A549 treated with CpdA at 1 μM for 4 hours (cell line): ENCODE measurements at places on chromosomes 5 and 9. TPM values are rescaled to one million over a fixed set of nuclear protein-coding genes. Genes with fewer than 3 reads are reported as not detected.

PCDHGA10 gene
- total RNA-seq: 0.01 TPM in 1 of 5 replicates, not detected in the others

BRD3 gene
- 14.2 to 22.1 TPM (median 20.5 TPM) in 5 replicates for total RNA-seq

C9orf50 gene
- total RNA-seq: not detected in 5 replicates

ADRB2 gene
- 0.56 to 0.93 TPM (median 0.59 TPM) in 5 replicates for total RNA-seq

SLC25A2 gene
- not detected in 5 replicates for total RNA-seq

CDH10 gene
- 0.22 to 0.32 TPM (median 0.30 TPM) in 5 replicates for total RNA-seq

GLIPR2 gene
- 7.4 to 11.2 TPM (median 9.9 TPM) in 5 replicates for total RNA-seq

TMOD1 gene
- 3.0 to 3.7 TPM (median 3.1 TPM) in 5 replicates for total RNA-seq

PDE6A gene
- 0.08 to 0.26 TPM (median 0.12 TPM) in 5 replicates for total RNA-seq

CATSPER3 gene
- 0.21 to 0.59 TPM (median 0.41 TPM) in 5 replicates for total RNA-seq

FAM151B gene
- total RNA-seq: 1.5 to 3.7 TPM (median 1.7 TPM) in 5 replicates

TXNDC15 gene
- 45.6 to 58.2 TPM (median 54.2 TPM) in 5 replicates for total RNA-seq

PCDHGA6 gene
- total RNA-seq: 0.13 to 0.28 TPM (median 0.22 TPM) in 5 replicates

IFNE gene
- total RNA-seq: 1.6 to 3.3 TPM (median 2.3 TPM) in 5 replicates

HTR4 gene
- not detected in 5 replicates for total RNA-seq

SHROOM1 gene
- total RNA-seq: 7.8 to 11.0 TPM (median 9.6 TPM) in 5 replicates
